ENCODE measurements at places on chromosomes 6 and 20.

DNA sequence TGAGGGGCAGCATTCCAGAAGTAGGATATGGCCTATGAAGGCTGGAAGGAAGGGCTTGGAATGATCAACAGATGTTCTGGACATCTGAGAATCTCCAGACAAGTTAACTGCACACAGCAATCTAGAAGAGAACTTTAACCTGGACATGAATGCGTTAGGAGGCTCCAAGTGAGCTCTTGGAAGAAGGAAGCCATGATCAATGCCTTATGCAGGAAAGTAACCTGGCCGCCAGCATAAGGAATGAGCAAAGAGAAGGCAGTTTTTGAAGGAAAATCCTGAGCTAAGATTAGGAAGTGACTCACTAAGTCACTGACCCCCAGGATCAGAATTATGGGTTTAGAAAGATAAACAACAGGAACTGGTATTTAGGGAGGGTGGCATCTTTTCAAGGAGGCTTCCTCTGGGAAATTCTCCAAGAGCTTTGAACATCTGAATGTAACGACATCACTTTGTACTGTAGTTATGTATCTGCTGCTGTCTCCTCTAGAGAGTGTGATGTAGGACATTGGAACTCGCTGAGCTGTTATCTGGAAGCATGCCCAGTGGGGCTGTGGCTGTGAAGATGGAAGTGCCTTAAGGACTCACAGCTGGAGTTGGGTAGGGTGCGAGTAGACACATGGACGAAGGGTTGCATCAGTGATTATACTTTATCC is 236.8 kb downstream of the PACRG start:
- DNase-seq, result no peak

- no peak for DNase-seq
These were observed 187.9 kb upstream of the ARID1B start for GRCh38 chr6:156589281-156589680.

DNA sequence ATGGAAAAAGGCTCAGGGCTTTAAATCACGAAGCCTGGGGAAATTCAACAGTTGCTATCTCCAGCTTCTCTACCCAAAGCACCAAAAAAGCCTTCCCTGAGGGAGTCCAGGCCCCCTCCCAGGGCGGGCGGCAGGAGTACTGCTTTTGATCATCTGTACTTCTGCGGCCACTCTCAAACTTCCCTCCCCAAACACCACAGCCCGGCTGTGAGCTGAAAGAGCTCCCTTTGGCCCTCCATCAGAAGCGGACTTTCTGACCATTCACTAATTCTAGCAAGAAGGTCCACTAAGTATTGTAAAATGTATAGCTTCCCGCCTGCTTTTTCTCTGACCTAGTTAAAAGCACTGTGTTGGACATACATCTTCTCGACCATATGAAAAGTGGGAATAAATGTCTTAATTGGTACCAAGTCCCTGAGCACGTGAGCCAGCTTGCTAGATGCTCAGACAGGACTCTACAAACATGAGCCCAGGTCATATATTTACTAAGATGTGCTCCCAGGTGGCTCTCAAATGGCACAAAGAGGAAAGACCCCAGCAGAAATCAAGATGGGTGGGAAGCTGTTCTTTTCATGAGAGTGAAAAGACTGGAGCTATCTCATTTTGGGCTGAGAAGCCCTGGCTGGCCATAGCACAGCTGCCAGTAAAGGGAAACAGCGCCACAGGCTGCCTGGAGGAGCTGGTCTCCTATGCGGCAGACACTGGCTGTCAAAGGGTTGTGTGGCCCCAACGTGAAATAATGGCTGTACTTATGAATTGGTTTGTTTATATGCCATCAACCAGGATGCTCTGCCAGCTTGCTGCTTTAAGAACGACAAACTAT is 58.6 kb downstream of the GFOD1 start:
- no peak for DNase-seq

- DNase-seq, result no peak
These were observed 1.9 kb upstream of the TPD52L2 start for GRCh38 chr20:63863021-63863797.

GRCh38 chr20:26207237-26207966 is 510.7 kb upstream of the ZNF337 start:
- DNase-seq, result no peak
